ENCODE measurements at places on chromosomes 2 and 18.
A peak's percentile ranks its signal among the peaks of the same experiment; 100 is the strongest.

DNA sequence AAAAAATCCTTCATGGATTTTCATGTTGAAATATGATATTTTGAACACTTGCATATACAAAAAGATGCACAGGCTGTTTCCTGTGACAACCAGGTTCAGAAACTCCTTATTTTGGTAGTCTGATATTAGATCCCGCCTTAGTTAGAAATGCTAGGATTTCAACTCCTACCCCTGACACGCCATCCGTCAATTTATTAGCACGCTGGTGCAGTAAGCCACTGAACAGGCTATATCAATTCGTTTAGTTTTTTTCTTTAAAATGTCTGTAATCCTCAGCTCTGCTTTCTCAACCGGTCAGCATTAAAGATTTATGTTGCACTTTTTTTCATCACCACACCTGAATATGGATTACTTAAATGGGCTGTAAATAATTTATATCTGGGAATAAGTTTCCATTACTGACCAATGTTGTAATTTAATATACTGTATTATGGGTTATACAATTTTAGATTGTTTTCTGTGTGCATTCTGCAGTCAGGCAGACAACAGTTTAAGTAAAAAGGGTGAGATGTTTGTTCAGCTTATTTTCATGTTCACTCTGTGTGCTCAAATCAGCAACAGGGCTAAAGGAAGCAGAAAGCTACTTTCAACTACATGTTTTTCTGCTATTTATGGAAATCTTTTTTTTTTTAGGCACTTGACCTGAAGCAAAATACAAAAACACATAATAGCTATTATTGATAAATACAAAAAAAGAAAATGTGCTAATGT lies 227.7 kb downstream of the ARHGAP15 start:
- DNase-seq, result no peak

GRCh38 chr2:195820373-195820772 lies 163.3 kb downstream of the SLC39A10 start:
- DNase-seq, result peak; percentile 56

DNA sequence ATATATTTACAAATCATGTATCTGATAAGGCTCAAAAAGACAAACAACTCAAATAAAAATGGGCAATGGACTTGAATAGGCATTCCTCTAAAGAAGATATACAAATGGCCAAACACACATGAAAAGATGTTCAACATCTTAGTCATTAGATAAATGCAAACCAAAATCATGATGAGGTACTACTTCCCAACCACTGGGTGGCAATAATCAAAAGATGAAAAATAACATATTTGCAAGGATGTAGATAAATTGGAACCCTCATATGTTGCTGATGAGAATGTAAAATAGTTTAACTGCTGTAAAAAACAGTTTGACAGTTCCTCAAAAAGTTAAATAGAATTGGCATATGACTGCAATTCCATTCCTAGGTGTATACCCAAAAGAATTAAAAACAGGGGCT lies 132.3 kb downstream of the TTC32 start:
- DNase-seq, result no peak

DNA sequence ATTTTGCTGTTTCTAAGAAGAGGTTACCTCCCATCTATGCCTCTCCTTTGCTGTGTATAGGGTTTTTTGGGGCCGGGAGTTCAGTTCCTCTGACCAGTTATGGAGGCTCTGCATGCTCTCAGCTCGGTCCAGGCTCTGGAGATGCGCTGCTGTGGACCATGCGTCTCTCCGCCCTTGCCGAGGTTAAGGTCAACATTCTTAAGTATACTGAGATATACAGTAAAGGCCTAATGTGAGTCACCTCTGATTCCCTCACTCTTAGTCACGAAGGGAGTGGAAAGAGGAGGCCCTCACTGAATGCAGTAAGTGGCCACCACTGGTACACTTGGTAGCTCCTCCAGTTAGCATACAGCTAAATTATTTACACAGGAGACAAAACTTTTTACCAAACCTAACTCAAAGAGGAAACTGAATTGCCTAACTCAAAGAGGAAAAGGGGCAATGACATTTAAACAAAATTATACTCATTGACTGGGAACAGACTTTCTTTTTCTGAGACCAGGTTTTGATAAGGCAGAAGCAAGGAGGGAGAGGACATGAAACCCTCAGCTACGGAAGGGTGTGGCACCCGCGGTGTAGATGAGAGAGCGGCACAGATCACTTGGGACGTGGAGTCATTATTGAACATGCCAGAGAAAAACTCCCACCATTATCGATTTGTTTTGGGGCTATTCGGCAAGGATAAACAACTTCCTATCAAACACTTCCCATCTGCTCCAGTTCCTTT lies 98.7 kb downstream of the COPS8 start:
- no peak for DNase-seq

- DNase-seq, result no peak
Measured at GRCh38 chr2:60738679-60739078, 17.4 kb upstream of the PAPOLG start.

DNA sequence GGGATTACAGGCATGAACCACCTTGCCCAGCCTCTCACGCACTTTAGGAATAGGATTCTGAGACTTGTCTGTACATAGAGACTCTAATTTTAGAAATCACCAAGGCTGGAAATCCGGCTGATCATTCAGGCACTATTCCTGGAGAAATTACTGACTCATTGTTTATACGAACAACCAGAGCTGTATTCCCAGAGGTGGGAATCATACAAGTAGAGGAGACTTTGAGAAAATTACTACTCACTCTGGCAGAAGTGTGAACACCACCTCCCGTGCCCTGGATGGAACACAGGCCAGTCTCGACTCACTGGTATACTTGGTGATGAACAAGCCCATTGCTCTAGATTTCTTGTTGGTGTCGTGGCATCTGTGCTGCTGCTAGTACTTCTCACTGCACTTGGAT lies 5.8 kb upstream of the ADNP2 start:
- peak; percentile 34 for DNase-seq

- DNase-seq, result no peak
Measured at GRCh38 chr18:55625901-55626300, 37.9 kb upstream of the TCF4 start.

GRCh38 chr2:21367421-21367820 lies 243.7 kb downstream of the TDRD15 start:
- DNase-seq, result no peak

DNA sequence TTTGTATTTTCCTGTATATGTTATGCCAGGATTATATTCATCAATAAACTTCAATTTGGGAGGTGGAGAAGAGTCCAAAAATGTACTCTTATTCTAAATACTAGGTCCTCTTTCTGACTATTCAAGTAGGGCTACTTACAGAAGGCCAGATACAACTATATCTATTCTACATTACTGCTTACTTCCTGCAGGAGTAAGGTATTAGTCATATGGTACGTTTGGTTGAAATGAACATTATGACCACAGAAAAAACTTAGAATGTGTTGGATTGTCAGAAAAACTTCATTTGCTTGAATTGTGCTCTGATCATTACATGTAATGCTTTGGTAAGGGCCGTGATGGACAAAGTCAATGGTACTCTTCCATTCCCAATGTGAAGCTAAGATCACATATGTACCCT lies 35.0 kb downstream of the STAT4 start:
- no peak for DNase-seq

DNA sequence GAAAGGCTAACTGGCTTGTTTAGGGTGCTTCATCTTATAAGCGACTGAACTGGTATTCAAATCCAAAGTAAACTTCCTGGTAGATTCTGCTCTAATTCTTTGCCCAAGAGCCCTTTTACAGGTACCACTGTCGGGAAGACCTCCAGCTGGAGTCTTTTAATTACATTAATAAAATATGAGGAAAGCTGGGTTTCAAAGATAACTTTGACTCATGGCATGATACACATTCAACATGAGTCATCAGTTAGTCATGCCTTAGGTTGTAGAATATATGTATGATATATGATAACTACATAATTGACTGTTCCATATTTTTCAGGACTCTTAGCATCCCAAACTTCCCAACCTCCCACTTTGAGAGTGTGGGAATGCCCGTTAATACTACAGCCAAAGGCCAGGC lies 32.3 kb downstream of the ZCCHC2 start:
- DNase-seq, result no peak

DNA sequence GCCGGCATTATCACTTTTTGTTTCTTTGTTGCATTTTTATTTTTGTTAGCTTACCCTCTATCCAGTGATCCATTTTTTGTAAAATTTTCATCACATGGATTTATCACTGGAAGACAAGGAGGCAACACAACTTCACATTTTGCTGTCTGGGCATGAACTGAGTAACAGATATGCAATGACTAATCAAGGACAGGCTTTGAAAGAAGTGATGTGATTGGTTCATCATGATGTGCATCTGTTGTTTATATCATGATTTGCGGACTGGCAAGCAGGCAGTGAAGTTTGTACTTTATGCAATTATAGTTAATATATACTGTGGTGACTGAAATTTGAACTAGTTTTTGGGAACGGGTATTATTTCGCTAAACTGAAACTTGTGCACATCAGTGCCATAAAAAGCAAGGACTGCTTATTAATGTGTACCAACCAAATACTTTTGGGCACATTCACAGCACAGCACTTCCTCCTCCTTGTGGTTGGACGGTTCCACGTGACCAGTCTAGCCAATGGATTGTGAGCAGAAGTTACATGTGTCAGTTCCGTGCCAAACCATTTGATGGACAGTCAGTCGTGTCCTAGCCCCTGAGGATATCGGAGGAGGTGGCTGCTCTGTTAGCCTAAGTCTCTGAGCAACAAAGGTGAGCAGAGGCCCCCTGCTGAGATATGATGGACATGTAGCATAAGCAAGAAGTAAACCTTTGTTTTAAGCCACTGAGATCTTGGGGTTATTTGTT lies 201.4 kb upstream of the SIX2 start:
- no peak for DNase-seq

DNA sequence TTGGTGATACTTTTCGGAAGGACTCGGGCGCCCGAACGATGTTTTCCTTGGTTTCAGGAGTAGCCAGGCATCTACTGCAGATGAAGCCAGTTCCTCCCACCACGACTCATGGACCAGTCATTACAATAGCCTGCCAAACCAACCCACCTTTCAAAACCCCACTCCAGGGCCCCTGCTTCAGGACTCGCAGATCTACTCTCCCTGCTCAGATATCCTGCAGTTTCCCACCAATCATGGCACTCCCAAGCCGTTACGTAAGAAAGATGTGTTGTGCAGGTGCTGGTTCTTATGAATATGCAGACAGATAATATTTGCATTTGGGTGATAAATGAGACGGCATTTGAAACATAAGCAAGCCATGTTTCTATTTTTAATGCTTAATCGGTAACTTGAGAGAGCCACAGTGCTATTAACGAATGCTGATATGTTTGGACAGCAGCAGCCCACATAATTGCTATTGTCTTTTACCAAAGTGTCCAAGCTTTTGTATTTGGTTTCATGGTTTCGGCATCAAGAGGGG lies 3.5 kb upstream of the CYS1 start:
- DNase-seq, result no peak

DNA sequence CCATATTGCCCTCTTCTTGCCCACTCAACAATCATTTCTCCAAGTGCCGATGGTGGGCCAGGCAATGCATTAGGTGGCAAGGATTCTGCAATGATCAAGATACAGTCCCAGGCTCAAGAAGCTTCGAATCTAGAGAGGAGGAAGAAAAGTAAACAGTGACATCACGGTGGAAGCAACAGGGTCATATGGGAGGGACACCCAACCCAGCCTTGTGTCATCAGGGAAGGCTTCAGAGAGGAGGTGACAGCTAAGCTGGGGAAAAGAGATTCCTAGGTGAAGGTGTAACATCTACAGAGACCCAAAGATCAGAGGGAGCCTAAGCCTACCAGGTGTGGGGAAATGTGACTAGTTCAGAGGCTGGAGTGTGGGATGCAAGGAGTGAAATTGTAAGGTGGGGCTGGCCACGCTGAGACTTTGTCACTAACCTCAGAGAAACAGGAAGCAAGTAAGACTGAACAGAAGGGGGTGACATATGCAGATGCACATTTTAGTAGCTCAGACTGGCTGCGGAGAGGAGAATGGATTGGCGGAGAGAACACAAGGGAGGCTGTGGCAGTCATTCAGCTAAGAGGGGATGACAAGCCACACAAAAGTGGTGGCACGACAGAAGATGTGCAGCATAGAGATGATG lies 104.9 kb downstream of the ANKRD44 start:
- DNase-seq, result no peak

DNA sequence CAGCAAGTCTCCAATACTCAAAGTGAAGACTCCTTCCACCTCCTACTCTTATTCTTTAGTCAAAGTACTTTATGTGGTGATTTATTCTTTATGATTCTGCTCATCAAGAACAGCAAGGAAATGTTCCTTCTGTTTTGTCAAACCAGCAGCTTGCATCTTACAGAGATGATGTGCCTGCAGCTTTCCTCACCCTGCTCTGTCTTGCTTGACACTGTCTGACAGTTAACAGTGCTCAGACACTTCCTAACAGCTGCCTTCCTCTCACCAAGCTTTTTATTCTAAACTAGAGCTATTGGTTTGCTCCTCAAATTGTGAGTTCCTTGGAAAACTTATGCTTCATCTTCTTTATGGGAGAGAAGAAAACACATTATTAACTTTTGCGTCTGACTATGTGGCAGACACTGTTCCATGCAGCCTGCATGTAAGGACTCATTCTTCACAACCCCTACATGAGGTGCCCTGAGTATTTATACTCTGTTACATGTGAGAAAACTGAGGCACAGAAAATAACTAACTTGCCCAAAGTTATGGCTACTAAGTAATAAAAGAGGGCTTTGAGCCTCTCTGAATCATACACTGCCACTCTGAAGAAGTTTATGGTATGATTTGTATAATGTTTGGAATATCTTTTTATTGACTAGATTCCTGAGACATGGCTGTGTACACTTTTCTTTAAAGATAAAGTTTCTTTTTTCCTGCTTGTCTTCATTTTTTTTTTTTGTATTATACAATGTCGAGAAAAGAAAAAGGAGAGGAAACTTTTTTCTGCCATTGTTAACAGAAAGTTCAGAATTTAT lies 723.3 kb upstream of the DDX18 start:
- no peak for DNase-seq

- no peak for DNase-seq
Measured at GRCh38 chr2:23583467-23583866, 198.5 kb downstream of the KLHL29 start.

GRCh38 chr2:128734521-128735295 lies 416.0 kb upstream of the HS6ST1 start:
- DNase-seq, result no peak

DNA sequence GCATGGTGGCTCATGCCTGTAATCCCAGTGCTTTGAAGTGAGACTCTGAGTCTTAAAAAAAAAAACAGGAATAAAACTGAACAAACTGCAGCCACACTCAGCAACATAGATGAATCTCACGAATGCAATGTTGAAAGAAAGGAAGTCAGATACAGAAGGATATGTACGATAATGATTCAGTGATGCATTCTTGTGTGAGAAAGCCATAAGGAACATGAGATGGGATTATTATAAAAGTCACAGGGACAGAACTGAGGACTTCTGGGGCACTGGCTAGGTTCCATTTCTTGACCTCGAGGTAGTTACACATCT lies 56.9 kb upstream of the SMAD2 start:
- DNase-seq, result no peak

- no peak for DNase-seq
Measured at GRCh38 chr2:240445961-240446663, 10.6 kb downstream of the GPC1 start.
